ENCODE measurements at places on chromosomes 16 and 17.

- no peak for DNase-seq
Observed at GRCh38 chr16:71973001-71973400, 27.2 kb downstream of the PKD1L3 start.

- DNase-seq, result no peak
Observed at GRCh38 chr17:81984773-81985410, 7.5 kb downstream of the ASPSCR1 start.

- DNase-seq, result no peak
Observed at GRCh38 chr16:49750341-49751000, 105.4 kb downstream of the ZNF423 start.

DNA sequence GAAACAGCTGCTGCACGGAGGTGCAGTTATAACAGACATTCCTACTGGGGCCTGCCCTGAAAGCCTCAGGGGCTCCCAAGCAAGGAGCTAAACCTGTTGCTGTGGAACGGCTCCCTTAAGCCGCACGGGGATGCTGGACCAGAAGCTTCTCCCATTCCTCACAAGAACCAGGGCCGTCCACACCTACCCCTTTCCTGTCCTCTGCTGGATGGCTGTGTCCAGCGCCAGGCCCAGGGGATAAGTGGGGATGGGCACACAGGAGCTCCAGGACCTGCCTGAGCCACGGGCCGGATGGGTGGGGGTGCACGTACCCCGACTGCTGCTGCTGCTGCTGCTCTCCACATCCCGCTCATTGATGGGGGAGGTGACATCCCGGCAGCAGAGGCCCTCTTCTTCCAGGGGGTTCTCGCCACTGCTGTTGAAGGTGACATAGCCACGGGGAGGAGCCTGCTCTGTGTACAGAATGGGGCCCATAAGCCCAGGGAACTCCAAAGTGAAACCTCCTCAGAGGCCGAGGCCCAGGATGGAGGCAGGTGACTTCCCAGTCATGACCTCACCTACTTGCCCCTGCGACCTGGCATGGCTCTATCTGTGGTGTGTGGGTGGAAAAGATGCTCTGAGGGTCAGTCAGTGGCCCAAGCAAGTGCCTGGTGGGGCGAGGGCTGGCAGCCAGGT lies 8.6 kb downstream of the NUDT16L1 start:
- no peak for DNase-seq

- no peak for DNase-seq
Observed at GRCh38 chr16:77647726-77648125, 74.6 kb upstream of the NUDT7 start.

- DNase-seq, result no peak
Observed at GRCh38 chr17:81840826-81841778, 6.3 kb upstream of the PPP1R27 start.

- no peak for DNase-seq
Observed at GRCh38 chr16:2226245-2226793, 2.9 kb downstream of the E4F1 start.

GRCh38 chr17:35889241-35889640 lies 9.1 kb upstream of the CCL5 start:
- DNase-seq, result no peak

DNA sequence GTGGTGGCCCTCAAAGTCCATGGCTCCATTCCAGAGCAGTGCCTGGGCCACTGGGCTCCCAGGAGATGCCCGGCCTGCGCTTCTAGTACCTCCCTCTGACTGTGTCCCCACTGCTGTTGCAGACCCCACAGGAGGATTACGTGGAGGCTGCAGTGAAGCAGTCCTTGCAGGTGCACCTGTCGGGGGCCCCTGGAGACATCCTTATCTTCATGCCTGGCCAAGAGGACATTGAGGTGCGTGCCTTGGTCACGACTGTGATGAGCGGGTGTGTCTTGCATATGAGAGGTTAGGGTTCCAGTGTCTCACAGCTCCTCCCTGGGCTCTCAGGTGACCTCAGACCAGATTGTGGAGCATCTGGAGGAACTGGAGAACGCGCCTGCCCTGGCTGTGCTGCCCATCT lies 11.3 kb downstream of the DHX38 start:
- no peak for DNase-seq

DNA sequence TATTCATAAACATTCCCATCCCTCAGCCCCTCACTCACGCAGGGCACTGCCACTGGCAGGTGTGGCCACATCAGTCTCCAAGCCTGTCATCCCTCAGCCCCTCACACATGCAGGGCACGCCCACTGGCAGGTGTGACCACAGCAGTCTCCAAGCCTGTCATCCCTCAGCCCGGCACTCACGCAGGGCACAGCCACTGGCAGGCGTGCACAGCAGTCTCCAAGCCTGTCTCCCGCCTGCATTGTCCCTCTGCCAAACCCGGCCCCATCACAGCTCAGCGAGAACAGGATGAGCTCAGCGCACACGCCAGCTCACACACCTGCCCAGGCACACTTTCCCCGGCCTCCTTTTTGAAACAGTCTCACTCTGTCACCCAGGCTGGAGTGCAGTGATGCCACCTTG lies 11.4 kb upstream of the KREMEN2 start:
- DNase-seq, result no peak

DNA sequence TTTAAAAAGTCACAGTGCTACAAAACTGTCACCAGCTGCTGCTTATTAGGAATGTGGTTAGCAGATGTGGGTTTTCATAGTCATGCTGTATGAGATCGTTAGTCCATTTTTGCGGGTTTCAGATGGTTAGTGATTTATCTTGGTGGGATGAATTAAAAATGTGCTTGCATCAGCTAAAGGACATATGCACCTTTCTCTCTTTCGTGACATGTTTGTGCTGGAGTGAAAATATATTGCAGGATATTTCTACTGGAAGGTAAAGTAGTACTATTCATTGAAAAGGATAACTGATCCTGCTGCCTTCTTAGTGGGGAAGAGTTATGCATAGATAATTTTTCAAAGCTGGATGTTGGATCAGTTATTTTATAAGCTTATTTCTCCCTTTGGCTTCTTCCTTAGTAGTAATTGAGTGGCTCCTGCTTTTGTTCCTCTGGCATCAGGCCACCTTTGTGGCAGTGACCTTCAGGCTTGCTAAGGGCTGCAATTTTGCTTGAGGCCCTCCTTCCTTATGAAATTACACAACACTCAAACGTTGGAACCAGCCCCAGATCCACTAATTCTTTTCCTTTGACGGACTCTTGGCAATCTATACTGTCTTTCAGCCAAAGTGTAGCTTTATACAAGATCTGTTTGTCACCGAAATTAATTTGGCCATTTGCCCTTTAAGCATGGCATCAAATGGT lies 7.5 kb upstream of the SNTB2 start:
- DNase-seq, result no peak

GRCh38 chr17:1617620-1618174 lies 10.9 kb downstream of the SLC43A2 start:
- no peak for DNase-seq

- DNase-seq, result no peak
Observed at GRCh38 chr16:28324235-28324886, 32.0 kb downstream of the SBK1 start.

- no peak for DNase-seq
Observed at GRCh38 chr17:71273441-71273840, 847.4 kb upstream of the SOX9 start.

- DNase-seq, result no peak
Observed at GRCh38 chr17:57940231-57940630, 15.0 kb downstream of the CUEDC1 start.

- DNase-seq, result no peak
Observed at GRCh38 chr17:75345514-75346167, 56.4 kb upstream of the SLC25A19 start.

DNA sequence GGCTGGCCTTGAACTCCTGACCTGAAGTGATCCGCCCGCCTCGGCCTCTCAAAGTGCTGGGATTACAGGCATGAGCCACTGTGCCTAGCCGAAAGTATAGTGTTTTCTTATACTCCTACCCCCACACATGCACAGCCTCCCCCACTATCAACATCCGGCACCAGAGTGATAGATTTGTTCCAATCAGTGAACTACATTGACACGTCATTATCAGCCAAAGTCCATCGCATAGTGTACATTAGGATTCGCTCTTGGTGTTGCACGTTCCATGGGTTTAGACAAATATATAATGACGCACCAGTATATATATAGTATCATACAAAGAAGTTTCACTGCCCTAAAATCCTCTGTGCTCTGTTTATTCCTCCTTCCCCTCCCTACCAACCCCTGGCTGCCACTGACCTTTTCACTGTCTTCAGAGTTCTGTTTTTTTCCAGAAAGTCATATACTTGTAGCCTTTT lies 11.9 kb upstream of the TM4SF5 start:
- no peak for DNase-seq

DNA sequence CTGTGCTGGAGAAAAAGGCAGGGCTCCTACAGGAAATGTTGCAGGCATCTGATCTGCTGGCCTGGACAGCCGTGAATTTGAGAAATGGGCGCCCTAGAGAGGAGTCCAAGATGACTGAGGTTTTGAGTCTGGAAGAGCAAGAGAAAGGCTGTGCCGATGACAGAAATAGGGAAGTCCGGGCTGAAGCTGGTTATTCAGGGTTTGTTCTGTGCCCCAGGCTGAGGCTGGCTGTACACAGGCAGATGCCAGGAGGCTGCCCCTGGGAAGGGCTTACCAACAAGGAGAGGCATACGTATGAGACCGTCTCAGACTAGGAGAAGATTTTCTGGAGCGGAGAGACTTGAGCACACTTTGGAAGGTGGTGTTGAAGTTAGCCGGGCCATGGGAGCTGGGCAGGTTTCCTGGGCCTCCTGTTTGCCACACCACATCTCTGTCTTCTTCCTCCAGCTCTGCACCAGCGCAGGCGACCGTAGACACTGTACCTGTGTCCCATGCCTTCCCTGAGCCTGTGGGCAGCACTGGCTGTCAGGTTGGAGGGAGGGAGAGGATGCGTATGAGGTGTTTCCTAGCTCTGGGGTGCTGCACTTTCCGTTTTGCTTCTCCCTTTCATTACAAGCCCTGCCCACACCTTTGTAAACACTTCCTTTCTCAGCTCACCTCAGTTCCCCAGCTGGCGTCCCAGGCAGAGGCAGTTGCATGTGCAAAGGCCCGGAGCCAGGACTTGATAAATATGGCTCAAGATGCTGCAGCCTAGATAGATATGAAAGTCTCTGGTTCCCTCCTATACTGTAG lies 80.8 kb downstream of the SPECC1 start:
- DNase-seq, result no peak

DNA sequence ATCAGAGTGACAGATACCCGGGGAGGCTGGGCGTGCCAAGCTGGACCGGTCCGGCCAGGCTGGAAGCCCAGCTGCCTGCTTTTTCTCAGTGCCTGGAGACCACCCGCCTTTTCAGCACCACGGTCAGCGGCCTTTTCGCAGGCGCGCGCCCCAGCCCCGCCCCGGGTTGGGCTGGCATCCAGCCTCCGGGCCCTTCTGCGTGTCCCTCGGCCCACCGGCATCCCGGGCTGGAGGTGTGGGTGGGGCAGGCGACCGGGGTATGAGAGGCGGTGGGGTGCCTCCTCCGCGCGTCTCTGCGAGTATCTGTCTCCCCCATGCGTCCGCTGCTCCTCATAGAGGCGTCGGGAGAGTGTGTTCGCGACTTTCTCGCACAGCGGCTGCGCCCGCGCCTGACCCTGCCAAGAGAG lies 102.5 kb downstream of the MRM1 start:
- no peak for DNase-seq

- no peak for DNase-seq
Observed at GRCh38 chr17:77385750-77386501, 245.2 kb downstream of the SEC14L1 start.

GRCh38 chr16:85593494-85594221 lies 19.5 kb upstream of the GSE1 start:
- DNase-seq, result no peak

GRCh38 chr17:17893801-17894644 lies 57.2 kb upstream of the SREBF1 start:
- no peak for DNase-seq

DNA sequence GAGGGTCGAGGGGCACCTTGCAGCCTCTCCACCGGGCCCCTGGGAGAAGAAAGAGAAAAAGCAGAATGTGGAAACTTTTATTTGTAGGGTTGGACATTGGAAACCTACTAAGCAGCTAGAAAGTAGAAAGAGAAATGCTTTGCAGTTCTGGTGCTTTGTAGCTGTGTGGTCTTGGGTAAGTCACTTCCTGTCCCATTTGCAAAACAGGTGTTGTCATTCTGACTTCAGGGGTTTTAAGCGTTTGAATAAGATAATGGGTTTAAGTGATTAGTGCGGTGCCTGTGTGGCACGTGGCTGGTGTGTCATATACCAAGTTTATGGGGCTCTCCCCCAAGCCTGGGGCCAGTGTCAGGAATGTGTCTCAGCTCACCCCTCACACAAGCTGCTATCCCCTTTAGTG lies 1.6 kb downstream of the CA4 start:
- DNase-seq, result no peak

- no peak for DNase-seq
Observed at GRCh38 chr17:12242345-12242954, 221.8 kb downstream of the MAP2K4 start.

- no peak for DNase-seq
Observed at GRCh38 chr17:43020789-43021740, 1.1 kb downstream of the VAT1 start.

DNA sequence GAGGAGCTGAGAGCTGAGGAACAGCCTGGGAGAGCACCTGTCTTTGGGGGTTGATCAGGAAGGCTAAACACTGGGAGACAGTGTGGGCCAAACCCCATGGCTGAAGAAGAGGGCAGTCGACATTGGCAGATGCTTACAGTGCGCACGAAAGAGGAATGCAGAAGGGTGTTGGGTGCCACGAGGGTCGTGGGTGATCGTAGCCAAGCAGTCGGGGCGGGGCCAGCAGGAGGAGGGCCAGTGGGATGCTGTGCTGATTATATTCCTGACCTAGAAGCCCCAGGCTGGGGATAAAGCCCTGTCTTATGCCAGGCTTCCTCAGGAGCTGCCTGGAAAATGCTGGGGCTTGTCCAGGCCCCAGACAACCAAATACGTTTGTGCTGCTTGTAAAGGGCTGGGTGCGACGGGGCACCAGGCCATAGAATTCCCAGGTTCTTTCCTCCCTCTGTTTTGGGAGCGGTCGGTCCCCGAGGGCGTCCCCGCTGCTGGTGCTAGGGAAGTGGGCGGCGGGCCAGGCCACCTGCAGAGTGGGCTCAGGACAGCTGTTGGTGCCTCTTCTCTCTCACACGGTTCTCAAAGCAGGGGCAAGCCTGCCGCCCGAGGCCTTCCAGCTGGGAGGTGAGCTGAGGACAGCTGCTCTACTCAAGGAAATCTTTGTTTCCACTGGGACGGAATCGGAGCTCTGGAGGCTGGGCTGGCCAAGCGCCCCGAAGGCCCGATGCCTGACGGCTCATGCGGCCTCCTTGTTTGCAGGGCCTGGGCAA lies 10.0 kb downstream of the C1QTNF1 start:
- no peak for DNase-seq

GRCh38 chr17:17763136-17763535 lies 73.7 kb downstream of the SREBF1 start:
- no peak for DNase-seq

- peak; percentile 25 for DNase-seq
Observed at GRCh38 chr17:64661976-64662773, at the start of gene SMURF2. Gene SMURF2, minus strand, starts transcription at chr17:64662307. Its CDS starts 427 bp downstream, at chr17:64661880.
